CD4-positive, alpha-beta T cell treated with Interleukin-10 for 1 hour (primary cell): ENCODE measurements at places on chromosomes 7 and 10.

DNA sequence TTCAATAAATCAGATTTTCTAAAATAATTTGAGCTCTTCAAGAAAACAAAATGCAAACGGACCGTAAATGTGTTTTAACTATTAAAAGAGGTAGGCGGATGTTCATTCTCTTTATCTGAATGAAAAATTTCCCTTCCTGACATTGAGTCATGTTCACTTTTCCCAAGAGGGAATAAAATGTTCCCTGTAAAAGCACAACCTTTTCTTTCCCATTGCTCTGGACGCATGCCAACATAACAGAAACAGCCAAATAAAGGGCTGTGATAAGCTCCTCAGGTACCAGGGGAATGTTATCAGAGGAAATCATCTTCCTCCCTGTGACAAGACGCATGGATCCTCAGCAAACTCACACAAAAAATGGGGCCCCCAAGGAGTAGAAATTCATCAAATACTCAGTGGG, 251.8 kb downstream of the MTERF1 start:
- no peak for DNase-seq

- DNase-seq = no peak
Observed at GRCh38 chr7:139830782-139831501, 1.9 kb downstream of the TBXAS1 start.

- no peak for DNase-seq
Observed at GRCh38 chr7:103718482-103719061, 270.9 kb downstream of the RELN start.

GRCh38 chr10:191703-192518, 56.7 kb downstream of the ZMYND11 start:
- DNase-seq = no peak

DNA sequence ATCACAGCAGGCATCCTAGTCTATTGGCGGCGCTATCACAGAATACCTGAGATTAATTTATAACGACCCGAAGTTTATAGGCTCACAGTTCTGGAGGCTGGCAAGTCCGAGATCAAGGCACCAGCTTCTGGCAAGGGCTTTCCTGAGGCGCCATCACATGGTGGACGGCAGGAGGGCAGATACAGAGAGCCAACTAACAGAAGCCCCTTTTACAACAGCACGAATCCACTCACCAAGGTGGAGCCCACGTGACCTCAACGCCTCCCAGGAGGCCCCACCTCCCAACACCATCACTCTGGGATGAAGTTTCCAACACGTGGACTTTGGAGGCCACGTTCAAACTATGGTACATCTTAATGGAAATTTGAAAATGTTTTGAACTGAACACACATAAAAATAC, 255.3 kb downstream of the ELFN1 start:
- peak; percentile 30 for DNase-seq

DNA sequence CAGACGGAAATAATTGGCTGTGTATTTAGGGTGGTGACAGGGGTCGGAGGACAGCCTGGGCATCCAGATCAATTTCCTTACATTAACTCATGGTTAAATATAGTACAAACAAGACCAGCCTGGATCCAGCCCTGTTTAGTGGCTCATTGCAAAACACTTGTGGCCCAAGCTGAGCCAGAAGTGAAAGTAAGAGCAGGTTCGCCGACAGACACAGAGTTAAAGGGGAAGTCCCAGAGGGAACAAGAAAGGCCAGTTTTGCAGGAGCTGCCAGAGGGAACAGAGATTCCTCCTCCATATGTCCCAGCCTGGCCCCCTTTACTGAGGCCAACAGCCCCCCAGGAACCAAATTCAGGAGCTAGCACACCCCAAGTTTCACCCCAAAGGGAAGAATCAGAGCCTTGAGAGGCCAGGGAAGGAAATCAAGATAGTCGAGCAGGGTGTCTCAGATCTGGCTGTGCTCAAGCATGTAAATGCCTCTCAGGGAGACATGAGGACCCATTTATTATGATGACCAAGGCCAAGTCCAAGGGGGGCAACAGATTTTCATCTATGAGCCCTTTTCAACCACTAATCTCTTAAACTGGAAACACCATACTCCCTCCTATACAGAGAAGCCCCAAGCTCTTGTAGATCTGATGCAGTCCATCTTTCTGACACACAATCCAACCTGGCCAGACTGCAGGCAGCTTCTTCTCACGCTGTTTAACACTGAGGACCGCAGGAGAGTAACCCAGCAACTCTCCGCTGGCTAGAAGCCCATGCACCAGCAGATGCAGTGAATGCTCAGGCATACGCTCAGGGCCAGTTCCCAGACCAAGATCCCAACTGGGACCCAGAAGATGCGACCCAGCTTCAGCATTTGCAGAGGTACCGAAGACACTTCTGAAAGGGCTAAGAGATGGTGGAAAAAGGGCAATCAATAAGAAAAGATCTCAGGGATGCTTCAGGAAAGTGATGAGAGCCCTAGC, 15.9 kb upstream of the ADCK2 start:
- DNase-seq = peak; percentile 39
